Dorsolateral prefrontal cortex (tissue), 122 donors: ENCODE measurements at places on chromosomes 13 and 19.
A peak's percentile ranks its signal among the peaks of the same experiment; 100 is the strongest.

- no peak for DNase-seq
These were observed 4.2 kb downstream of the APOE start for GRCh38 chr19:44909775-44910174.

- no peak for DNase-seq
These were observed 271.4 kb downstream of the NALCN start for GRCh38 chr13:101144808-101145419.

DNA sequence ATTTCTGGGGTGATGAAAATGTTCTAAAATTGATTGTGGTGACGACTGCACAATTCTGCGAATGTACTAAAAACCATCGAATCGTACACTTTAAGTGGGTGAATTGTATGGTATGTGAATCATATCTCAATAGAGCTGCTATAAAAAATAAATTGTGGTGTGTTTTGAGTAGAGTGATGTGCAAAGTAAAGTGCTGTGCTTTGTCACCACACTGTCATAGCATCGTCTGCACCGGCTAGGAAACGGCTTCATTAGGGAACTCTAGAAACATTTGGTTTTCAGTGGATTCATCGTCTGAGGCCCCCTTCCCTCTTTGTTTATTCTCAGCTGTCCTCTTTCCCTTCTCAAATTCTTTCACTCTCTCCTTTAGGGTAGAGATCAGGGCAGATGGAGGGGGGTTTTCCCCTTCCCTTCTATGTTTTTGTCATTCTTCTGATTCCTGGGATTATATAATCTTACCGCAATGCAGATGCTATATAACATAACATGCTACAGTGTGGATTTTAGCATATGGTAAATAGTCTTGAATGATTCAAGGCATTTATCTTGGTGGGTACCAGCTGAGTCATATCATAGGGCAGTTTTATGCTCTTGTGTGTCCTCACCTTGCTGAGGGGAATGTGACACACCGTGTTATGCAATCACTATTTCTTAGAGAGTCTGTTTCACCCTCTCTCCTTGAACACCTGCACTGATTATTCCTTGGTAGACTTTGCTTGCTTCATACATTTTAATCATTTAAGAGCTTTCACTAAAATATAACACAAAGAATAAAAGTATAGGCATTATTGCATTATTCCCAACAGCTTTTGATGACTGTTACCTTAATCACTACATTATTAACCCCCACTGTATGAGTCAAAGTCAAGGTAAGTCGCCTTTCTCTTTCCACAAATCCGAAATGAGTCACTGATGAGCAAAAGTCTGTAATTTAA is 239.4 kb downstream of the DCLK1 start:
- no peak for DNase-seq

DNA sequence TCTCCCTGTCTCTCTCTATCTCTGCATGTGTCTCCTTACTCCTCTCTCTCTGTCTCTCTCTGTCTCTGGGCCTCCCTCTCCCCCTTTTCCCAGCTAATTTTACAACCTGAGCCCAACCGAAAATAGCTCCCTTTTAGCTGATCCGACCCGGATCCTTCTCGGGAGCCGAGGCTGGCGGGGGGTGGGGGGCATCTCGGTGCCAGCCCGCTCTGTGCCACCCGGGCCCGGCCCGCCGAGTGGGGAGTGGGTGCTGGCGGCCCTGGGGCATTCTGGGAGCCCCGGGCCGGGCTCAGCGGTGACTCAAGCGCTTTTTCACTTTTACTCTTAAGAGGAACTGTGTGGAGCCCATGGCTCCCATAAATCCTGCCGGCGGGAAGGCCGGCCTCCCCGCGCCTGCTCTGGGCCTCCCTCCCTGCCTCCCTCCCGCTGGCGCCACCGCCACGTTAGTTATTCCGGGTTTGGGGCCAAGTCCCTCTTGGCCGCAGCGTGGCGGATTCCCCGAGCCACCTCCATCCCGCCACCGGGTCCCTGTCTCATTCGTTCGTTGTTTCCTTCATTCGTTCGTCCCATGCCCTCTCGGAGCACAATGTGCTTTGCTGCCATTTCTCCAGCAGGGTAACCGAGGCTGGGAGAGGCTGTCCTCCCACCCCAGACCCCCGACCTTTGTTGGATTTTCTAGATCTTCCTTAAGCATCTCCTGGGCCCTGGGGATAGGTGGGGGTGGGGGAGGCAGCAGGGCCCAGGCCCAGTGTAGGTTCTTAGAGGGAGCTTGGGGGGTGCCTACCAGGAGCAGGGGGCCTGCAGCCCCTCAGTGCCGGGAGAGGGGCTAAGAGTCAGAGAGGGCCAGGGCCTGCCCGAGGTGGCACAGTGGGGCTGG is 3.2 kb downstream of the NFIC start:
- no peak for DNase-seq

DNA sequence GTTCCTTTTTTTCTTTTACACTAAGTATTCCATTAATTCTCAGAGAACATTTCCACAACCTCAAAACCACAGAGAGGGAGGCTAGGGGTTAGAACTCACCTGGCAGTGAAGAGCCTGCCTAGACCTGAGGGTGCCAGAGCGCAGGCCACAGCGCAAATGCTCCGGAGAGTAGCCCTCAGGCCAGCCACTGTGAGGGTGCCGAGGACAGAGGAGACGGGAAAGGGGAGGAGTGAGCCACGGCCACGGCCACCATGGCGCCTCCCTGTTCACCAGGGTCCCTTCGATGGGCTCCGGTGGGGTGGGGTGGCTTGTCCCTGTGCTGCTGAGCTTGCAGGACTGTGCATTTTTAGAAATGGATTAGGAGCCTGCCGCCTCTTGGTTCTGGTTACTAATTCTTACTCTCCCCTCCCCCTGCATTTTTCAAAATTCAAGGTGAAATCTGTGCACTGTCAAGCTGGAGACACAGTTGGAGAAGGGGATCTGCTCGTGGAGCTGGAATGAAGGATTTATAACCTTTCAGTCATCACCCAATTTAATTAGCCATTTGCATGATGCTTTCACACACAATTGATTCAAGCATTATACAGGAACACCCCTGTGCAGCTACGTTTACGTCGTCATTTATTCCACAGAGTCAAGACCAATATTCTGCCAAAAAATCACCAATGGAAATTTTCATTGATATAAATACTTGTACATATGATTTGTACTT is 58.8 kb downstream of the GGACT start:
- DNase-seq: no peak

DNA sequence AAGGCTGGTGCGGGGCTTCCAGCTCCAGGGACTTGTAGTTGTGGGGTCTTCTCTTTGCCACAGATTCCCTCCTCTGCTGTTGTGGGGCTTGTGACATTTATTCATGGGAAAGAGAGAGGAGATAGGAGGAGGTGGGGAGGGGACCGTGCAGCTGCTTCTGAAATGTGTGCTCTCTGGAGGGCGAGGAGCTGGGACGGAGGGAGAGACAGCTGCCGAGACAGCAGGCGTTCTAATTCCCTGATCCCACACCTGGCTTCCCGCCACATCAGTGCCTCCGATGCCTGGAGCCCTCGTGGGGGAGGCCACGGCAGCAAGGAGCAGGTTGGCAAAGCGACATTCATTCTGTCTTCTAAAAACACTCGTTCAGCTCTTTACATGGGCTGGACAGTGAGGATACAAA is 164.4 kb downstream of the USP12 start:
- DNase-seq: peak; percentile 41

GRCh38 chr13:50970956-50971355 is 61.4 kb downstream of the RNASEH2B start:
- DNase-seq: no peak

DNA sequence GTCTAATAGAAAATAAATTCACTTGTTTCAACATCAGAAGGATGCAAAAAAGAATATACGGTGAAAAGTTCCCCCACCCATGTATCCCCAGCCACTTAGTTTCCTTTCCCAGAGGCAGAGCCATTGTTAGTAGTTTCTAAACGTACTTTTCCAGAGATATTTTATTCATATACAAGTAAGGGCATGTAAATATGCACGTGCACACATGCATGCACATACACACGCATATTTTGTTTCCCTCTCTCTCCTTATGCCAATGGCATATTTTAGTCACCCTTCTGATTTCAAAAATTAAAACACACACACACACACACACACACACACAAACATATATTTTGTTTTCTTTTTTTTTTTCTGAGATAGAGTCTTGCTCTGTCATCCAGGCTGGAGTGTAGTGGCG is 147.4 kb downstream of the PDS5B start:
- DNase-seq: no peak

DNA sequence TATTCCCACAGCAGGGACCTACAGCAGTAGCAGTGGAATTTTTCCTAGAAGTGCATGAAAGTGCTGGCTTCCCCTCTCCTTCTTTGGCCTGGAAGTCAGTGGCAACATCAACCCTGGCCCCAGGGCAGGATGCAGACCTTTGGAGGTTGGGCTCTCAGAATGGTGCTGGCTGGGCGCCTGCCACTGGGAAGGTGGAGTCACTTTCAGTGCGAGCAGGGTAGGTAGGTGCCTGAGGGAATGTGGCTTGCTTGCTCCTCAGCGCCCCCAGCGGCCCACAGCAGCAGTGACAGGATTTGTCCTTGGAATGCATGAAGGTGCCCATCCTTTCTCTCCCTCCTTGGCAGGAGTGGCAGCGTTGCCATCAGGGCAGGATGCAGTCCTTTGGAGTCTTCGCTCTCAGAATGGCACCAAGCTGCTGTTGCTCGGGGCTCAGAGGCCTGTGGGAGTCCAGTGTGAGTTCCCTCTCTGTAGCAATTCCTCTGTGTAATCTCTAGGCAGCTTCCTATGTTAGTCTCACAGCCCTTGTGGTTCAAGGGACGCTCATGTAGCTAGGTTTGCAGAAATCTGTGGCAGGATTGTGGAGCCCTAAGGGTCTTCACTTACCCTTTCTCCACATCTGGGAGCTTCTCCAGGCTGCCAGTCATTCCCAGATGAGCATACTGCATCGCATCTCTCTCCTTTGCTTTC is 354.4 kb upstream of the DACH1 start:
- no peak for DNase-seq

GRCh38 chr19:17953316-17953801 is 13.5 kb upstream of the KCNN1 start:
- DNase-seq: no peak

DNA sequence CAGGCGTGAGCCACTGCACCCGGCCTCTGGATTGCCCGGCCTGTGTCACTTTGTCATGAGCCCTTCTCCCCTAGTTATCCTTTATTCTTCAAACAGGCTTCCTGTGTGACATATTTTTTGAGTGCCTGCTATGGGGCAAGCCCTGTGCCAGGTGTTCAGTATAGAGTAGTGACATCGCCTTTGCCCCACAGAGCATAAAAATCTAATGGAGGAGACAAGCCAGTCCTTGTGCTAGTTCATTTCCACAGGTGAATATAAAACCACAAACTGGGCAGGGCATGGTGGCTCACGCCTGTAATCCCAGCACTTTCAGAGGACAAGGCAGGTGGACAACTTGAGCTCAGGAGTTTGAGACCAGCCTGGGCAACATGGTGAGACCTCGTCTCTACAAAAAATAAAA is 43.2 kb downstream of the BBC3 start:
- DNase-seq: no peak

GRCh38 chr13:35630551-35631275 is 154.2 kb upstream of the MAB21L1 start:
- DNase-seq: no peak

GRCh38 chr19:56098731-56099568 is 22.1 kb downstream of the ZNF787 start:
- no peak for DNase-seq

DNA sequence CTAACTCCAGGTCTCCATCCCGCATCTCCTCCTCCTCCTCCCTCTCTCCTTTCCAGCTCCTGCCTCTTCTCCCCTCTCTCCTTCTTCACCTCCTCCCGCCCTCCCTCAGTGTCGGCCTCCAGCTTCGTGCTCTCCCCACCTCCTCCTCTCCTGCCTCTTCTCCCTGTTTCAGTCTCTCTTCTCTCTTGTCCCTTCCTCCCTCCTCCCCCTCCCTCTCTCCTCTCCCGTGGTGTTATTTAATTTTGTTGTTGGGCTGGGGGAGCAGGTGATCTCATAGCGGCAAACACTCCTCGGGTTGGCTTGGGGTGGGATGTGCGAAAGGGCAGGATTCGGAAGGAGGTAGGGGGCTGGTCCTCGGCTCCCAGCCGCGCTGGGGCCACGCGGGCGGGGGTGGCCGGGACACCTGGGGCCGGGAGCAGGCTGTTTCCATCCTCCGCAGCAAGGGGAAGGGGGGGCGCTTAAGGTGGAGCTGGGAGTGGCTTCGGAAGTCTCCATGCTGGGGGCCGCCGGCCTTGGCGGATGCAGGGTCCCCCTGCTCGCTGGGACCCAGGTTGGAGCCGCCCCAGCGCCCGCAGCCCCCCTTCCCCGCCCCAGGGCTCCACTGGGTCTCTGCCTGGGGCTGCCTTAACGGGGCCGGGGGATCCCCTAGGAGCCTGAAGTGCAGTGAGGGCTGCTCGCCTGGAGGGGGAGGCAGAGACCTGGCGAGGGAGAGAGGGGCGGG is at the start of gene CA11:
CA11 (minus strand) TSS at position 187 of the 721 bp plus-strand sequence. CDS start 555 bp downstream, outside the sequence.
- peak; percentile 85 for DNase-seq

DNA sequence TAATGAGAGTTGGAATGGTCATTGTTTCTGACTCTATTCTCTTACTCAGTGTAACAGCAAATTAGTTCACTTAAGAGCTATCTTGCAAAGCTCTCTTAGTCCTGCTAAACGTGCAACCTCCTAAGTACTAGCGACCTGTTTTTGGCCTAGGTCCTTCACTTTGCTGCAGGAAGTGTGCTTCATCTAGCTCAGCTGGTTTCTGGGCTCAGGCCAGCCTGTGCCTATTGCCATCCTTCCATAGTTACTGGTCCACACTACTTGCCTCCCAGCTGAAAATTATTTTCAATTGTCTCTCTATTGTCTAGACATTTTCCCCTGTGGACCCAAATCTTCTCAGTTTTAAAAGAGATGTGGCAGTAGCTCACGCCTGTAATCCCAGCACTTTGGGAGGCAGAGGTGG is 561.3 kb downstream of the FGF9 start:
- DNase-seq: no peak

GRCh38 chr19:31140717-31141116 is 208.5 kb downstream of the TSHZ3 start:
- no peak for DNase-seq

GRCh38 chr13:32001154-32001768 is 30.3 kb upstream of the FRY start:
- DNase-seq: no peak

DNA sequence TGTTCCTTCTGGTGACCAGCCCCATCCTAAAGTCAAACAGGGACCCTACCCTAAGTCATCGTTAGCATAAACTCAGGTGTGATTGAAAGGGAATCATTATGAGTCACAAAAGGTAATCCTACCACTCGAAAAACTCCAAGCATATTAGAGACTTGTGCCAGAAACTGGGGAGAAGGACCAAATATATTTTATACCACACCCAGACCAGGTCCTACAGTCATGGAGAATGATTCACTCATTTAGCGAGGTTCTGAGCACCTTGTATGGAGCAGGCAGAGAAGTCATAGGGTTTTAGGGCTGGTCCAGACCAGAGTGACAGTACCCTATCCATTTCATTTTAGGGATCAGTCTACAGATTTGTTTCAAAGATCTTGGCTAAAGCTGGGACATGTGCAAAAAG is 149.5 kb downstream of the SLC7A1 start:
- DNase-seq: no peak

- no peak for DNase-seq
These were observed 1.6 kb downstream of the REEP6 start for GRCh38 chr19:1492474-1493006.

- no peak for DNase-seq
These were observed 1.3 kb upstream of the SPIB start for GRCh38 chr19:50417111-50418081.

GRCh38 chr13:106318941-106319411 is 216.5 kb downstream of the EFNB2 start:
- no peak for DNase-seq

GRCh38 chr13:98503175-98504028 is 73.5 kb downstream of the STK24 start:
- no peak for DNase-seq

- no peak for DNase-seq
These were observed 23.0 kb downstream of the PIN1 start for GRCh38 chr19:9857920-9858746.

- no peak for DNase-seq
These were observed 2.4 kb downstream of the DZIP1 start for GRCh38 chr13:95642028-95642621.
